ENCODE measurements at places on chromosomes 13 and 19.

GRCh38 chr19:13985771-13986347 is 20.3 kb downstream of the RFX1 start:
- DNase-seq = no peak

- DNase-seq = peak; percentile 83
Observed at GRCh38 chr19:2327773-2328400, 499 bp downstream of the LSM7 start.

DNA sequence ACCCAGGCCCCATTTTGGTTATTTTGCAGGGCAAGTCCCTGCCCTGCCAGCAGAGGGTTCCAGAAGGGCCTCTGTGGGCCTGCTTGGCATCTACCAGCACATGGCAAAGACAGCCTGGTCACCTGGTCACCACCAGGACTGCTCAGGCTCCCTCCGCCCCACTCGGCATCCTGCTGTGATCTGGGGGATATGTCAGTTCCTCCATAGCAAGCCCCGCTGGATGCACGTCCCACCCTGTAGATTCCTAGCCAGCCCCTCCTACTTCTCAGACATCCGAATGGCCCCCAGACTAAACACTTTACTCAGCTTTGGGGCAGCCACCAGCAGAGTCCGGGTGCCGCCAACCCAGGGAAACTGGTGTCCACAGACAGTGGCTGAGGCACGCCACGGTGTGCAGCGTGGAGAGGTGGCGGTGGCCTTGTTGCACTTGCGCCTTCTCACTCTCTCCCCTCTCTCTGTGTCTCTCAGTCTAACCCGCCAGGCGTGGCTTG is 31.8 kb upstream of the USE1 start:
- no peak for DNase-seq

- DNase-seq = no peak
Observed at GRCh38 chr19:3442487-3443071, 37.7 kb downstream of the SMIM24 start.

- DNase-seq = no peak
Observed at GRCh38 chr19:3818918-3819317, 32.7 kb upstream of the MATK start.

- no peak for DNase-seq
Observed at GRCh38 chr13:24214528-24214927, 54.0 kb downstream of the SPATA13 start.

- DNase-seq = no peak
Observed at GRCh38 chr19:14992780-14993179, 13.1 kb upstream of the SLC1A6 start.

- DNase-seq = peak; percentile 50
Observed at GRCh38 chr13:77779552-77780272, 82.2 kb downstream of the SLAIN1 start.

DNA sequence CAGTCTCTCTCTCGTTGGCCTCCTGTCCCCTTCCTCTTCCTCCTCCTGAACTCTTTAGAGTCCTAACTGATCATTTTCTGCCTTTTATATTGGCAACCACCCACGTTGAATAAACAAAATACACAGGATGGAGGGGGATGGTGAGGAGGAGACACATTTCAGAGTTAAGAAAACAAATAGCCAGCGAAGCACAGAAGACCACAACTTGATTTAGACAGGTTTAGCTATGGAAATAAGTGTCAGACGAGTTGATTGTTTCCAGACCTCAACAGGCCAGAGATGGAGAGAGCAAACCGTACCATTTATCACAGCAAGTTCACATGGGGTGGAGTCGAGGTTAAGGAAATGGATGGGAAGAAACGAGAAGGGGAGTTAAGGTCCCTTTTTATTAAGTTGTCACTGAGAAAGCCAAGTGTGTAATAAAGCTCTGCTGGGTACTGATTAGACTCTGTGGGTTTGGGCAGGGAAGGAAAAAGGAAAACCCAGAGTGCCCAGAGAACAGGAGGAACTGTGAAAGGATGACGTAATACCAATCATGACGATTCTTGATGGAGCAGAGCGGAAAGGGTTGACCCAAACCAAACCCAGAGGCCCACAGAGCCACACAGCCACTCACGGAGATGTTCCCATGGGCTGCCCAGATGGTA is 11.1 kb upstream of the SERP2 start:
- DNase-seq = peak; percentile 65

DNA sequence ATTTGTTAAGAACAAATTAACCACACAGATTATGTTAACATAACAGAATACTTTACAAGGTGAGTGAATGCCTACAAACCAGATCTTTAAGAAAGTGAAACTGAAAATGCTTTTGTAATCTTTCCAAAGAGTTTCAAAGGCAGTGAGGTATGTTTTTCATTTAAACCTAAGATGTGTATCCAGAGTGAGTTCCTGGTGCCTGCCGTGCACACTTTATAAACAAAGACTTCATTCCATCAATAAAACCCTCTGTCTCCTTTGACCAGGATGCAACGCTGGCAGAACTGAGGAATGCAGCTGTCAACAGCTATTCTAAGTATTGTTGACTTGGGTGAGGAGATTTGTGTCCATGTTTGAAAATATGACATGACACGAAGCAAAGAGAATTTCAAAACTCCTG is 344.6 kb downstream of the DNAJC15 start:
- peak; percentile 67 for DNase-seq

DNA sequence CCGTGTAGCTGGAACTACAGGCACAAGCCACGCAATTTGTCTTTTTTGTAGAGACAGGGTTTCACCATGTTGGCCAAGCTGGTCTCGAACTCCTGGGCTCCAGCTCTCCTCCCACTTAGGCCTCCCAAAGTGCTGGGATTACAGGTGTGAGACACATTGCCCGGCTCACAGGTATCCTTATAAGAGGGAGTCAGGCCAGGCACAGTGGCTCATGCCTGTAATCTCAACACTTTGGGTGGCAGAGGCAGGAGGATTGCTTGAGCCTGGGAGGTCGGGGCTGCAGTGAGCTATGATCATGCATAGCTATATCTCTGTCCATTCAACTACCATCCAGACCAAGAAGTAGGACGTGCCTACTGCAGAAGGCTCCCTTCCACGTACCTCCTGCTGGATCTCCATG is 10.2 kb upstream of the IGLON5 start:
- DNase-seq = no peak

DNA sequence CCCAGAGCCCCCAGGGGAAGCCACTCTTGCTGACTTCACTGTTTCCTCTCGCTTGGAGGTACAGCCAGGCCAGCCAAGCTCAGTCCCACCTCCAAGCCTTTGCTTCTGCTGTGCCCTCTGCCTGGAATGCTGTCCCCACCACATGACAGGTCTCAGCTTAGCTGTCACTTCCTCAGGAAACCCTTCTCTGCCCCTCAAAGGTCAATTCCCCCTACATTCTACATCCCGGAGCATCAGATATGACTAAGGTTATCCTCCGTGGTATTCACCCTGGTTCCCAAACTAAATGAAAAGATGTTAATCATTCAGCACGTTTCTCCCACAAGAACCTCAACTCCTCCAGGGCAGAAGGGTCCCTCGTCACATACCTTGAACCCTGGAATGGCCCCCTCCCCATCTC is 53.5 kb downstream of the PTPRS start:
- DNase-seq = no peak

GRCh38 chr19:52993342-52994178 is 20.2 kb upstream of the ERVV-1 start:
- peak; percentile 54 for DNase-seq

- peak; percentile 91 for DNase-seq
Observed at GRCh38 chr13:49540552-49540951, 44.8 kb downstream of the PHF11 start.

DNA sequence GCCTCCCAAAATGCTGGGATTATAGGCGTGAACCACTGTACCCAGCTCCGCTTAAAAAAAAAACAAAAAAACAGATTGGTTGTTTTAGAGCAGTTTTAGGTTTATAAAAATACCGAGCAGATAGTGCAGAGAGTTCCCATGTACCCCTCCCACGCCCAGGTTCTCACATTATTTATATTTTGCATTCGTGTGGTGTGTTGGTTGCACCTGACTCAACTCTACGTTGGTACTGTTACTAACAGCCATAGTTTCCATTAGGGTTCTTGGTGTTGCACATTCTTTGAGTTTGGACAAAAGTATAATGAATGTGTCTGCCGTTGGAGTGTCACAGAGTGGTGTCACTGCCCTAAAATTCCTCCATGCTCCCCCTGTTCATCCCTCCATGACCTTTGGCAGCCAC is 29.1 kb downstream of the MYO9B start:
- DNase-seq = no peak

DNA sequence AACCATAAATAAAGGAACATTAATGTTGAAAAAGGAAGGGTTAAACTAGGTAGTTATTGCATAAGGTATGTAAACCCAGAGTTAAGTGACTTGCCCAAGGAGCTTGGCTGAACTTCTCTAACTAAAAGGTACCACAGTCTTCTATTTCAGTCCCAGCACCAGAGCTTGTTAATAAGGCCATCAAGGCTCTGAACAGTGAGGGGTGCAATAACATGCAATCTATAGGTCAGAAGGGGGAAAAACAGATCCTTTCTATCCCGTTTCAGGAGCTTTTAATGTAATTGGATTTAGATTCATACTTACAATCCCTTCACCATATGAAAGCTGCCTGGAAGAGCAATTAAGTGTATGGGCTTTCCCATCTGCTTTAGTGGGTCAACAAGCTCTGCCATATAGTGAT is 441.5 kb upstream of the SPRY2 start:
- DNase-seq = no peak

GRCh38 chr13:114080739-114081561 is 51.5 kb downstream of the RASA3 start:
- no peak for DNase-seq

GRCh38 chr13:80452279-80452678 is 111.4 kb upstream of the SPRY2 start:
- no peak for DNase-seq

GRCh38 chr13:103557878-103558277 is 491.7 kb upstream of the SLC10A2 start:
- no peak for DNase-seq

GRCh38 chr19:5354403-5354802 is 13.8 kb upstream of the PTPRS start:
- DNase-seq = no peak

GRCh38 chr19:28026636-28027035 is 1186.3 kb downstream of the UQCRFS1 start:
- DNase-seq = no peak

GRCh38 chr13:86932776-86933334 is 738.3 kb upstream of the SLITRK5 start:
- DNase-seq = peak; percentile 9

DNA sequence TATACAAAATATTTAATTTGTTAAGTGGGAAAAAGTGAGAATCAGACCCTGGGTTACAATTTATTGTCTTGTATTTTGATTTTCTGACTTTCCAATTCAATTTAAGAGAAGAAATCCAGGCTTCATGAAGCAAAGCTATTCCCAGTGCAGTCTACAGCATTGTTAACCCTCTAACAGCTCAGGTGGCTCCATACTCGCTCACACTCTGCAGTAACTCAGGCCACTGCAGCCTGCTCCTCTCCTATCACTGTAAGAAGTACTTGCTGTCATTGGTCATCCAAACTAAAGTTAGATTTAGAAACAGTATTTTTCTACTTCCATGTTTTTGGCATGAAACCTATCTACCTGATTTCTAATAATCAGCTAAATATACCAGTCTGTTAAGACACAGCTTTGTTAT is 830.3 kb downstream of the PCDH9 start:
- DNase-seq = no peak

DNA sequence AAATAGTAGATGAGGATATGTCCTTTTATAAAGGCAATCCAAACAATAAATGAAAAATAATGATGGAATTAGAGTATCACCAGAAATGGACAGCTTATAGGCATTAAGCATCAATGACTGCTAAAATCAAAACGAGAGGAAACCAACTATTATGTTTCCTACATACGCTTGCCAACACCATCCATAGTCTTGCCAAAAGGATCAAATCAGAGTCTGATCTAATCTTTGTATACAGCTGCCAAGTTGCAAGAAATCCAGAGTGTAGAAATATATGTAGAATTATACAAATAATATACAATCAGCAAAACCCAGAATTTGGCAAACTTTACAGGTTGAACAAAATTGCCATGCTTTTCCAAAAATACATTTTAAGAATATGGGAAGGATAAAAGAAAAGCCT is 1661.6 kb downstream of the SLITRK1 start:
- DNase-seq = no peak

DNA sequence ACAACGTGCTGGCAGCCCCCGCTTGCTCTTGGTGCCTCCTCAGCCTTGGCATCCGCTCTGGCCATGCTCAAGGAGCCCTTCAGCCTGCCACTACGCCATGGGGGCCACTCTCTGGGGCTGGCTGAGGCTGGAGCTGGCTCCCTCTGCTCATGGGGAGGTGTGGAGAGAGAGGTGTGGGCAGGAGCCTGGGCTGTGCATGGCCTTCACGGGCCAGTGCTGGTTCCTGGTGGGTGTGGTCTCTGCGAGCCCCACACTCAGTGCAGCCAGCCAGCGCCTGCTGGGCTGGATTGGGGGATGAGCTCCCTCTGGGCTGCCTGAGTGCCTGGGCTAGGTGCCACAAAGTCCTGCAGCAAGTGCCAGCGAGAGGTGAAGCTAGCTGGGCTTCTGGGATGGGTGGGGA is 1289.1 kb downstream of the OLFM4 start:
- no peak for DNase-seq

- DNase-seq = peak; percentile 80
Observed at GRCh38 chr19:56110515-56111448, 10.3 kb downstream of the ZNF787 start.

GRCh38 chr13:49655906-49656305 is 27.6 kb downstream of the ARL11 start:
- peak; percentile 69 for DNase-seq

DNA sequence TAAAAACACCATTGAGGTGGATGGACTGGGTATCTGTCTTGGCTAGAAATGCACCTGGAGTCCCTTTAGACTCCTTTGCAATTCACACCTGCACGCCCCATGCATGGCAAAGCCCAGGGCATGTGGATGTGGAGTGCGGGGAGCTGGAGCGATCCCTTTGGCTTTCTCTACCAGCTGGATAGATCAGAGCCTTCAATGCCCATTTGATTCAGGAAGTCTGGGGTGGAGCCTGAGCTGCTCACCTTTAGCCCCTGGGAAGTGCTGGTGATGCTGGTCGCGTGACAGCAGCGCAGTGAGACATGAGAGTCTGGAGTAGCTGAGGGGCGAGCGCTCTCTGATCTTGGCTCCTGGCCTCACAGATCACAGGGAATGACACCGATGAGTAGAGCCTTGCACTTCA is 4.8 kb upstream of the ZNF536 start:
- no peak for DNase-seq

- DNase-seq = no peak
Observed at GRCh38 chr19:492091-492531, 4.2 kb upstream of the MADCAM1 start.

DNA sequence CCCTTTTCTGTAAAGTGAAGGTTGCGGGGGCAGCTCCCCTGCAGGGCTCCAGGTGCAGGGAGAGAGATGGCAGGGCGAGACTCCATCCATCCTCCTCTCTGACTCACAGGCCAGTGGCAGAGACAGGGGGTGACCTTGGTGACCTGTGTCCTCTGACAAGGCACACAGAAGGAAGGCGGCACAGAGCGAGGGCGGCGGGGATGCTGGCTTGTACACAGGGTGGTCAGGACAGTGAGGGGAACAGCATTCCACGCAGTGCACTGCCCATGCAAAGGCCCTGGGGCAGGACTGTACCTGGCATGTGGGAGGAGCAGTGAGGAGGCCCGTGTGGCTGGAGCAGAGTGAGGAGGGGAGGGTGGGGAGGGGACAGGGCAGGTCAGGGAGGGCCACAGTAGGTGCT is 7.7 kb downstream of the NDUFA11 start:
- no peak for DNase-seq

- no peak for DNase-seq
Observed at GRCh38 chr13:103839460-103839859, 773.2 kb upstream of the SLC10A2 start.

- no peak for DNase-seq
Observed at GRCh38 chr13:101639711-101640110, 187.2 kb downstream of the ITGBL1 start.

GRCh38 chr13:47000165-47000564 is 103.3 kb upstream of the HTR2A start:
- peak; percentile 7 for DNase-seq

Data from amniotic epithelial cell (primary cell).